ENCODE measurements at places on chromosomes 7 and 10.

- peak; percentile 34 for DNase-seq
Measured at GRCh38 chr10:110556969-110557601, 10.4 kb upstream of the SMC3 start.

DNA sequence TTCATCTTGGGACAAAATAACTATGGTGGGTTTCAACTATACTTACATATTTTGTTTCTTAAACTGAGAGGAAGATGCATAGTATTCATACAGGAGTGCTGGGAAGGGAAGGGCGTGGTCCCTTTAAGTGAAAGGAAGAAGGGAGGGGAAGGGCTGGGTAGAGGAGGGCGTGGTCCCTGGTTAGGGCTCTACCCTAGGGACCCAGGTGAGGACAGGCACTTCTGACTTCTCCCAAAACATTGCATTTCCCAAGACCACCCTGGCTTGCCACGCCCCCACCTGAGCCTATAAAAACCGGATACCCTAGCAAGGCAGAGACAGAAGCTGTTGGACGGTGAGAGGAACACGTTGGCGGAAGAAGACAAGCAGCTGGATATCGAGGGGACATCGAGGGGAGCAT, 157.6 kb upstream of the PLXNA4 start:
- no peak for DNase-seq

DNA sequence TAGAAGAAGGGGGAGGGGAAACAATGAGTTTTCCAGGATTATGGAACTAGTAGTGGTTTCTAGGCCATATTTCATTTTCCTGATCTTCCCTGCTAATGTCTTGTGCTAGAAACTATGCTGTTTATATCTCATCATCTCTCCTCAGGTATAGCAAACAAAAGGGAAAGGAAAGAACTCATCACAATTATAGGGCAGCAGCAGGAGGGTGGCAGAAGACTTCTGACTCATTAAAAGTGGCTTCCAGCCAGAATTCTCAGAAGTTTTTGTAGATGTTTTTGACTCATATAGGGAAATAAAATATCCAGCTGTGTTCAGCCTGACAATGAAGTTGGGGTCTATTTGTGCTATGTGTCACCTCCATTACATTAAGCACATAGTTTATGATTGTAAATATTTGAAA, 6.5 kb downstream of the AHR start:
- DNase-seq = no peak

DNA sequence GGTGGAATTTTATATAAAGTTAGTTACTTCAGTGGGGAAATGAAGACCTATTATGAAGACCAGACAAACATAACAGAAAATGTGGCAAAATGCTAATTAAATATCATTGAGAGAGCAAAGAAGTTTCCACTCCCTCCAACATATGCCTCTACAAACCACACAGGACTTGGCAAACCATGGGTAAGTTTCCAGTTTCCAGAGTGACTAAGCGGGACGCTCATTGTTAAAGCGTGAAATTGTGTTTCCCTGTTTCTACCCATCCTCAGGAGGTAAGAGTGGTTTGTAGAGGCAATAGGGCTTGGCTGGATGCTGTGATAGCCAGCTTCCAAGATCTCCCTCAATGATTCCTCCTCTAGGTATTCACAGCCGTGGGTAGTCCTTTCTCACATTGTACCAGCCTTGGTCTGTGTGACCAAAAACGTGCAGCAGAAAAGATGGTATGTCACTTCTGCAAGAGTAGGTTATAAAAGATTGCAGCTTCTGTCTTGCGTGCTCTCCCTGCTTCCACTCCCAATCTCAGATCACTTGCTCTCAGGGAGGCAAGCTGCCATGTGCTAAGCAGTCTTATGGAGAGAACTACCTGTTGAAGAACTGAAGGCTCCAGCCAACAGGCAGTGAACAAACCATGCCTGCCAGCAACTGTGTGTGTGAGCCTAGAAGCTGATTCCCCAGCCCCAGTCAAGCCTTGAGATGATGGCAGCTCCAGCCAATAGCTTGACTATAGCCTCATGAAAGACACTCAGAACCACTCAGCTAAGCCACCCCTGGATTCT, 35.7 kb downstream of the CBX3 start:
- DNase-seq = no peak

- DNase-seq = no peak
Measured at GRCh38 chr10:119667562-119668328, 16.6 kb downstream of the BAG3 start.

- DNase-seq = no peak
Measured at GRCh38 chr10:12062754-12063482, 5.8 kb upstream of the DHTKD1 start.

DNA sequence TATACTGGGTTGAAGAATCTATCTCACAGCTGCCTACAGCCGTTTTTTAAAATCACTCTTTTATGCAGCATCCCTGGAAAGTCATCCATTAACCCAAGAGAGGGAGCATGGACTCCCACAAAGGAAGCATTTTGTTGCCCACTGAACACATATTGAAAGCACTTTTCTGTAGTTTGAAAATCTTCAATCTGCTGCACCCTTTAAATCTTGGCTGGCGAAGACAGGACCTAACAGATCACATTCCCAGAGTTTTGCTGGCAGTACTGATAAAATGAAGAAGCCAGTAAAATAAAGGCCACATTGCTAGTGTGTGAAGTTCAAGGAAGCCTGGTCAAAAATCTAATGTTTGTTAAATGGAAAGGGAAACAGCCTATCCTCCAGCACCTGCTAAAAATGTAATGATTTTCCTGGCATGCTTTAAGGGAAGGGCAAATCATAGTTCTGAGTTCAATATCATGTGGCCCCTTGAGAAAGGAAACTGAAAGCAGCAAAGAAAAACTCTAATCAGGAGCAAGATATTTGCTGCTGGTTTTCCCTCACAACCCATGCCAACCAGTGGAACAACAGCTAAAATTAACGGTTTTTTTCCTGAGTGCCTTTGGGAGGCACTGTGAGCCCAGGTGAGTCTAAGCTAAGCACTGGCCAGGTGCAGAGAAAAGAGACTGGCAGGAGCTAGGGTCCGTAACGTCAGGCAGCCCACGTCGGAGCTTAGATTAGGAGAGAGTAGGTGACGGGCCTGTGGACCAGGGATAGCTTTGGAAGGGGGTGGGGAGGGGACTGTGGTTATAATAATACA, 97.9 kb upstream of the PALS2 start:
- DNase-seq = no peak

Measured in activated T-helper 1 cell treated with anti-CD3 and anti-CD28 coated beads, Interleukin-2, amount 50 U/mL, for 16 hours (primary cell).